ENCODE measurements at places on chromosomes 3 and 15.
A peak's percentile ranks its signal among the peaks of the same experiment; 100 is the strongest.

DNA sequence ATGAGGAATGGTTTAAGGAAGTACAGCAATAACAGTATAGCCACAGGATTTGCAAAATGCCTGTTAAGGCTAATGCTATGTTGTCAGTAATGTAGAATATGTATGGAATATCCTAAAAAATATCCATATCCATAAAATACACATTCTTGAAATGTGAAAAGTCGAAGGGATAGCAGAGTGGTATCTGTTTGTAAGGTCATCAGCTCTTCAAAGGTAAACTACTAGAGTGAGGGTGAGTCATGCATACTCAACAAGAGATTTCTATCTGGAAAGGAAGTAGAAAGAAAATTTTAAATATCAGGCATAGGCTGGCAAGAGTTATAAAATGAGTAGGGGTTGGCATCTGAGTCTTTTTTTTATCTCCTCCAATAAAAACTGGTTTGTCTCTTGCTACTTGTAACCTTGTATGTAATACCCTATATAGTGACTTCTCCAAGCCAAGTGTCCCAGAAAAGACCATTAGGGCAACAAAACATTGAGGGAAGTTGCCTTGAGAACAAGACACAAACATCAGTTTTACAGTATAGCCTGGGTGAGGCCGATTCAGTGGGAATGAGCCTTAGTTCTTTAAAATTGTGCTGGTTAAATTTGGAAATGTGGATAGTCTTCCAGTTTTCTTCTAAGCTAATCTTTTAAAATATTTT, 103.1 kb downstream of the SPATA16 start:
- no peak for DNase-seq

- no peak for DNase-seq
These were observed 2.4 kb downstream of the DMXL2 start for GRCh38 chr15:51620122-51620521.

GRCh38 chr3:151675858-151676615, 57.7 kb upstream of the AADACL2 start:
- DNase-seq, result no peak

DNA sequence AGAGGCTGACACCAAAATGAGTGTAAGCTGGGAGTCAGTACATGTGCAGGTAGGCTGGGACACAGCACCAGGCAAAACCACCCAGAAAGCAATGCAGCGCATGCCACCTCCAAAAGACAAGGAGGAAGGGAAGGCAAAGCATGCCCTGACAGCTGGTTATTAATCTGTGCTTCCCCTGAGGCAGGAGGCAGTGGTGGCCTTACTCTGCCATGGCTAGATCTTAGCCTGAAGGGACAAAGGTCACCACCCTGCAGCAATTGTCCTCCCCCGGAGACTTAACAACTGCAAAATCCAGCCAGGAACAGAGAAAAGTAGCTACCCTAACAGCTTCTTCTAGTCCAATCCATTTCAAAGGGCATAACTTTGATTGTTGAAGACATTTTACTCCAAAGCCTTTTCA, 73.7 kb downstream of the PLD1 start:
- DNase-seq, result no peak

DNA sequence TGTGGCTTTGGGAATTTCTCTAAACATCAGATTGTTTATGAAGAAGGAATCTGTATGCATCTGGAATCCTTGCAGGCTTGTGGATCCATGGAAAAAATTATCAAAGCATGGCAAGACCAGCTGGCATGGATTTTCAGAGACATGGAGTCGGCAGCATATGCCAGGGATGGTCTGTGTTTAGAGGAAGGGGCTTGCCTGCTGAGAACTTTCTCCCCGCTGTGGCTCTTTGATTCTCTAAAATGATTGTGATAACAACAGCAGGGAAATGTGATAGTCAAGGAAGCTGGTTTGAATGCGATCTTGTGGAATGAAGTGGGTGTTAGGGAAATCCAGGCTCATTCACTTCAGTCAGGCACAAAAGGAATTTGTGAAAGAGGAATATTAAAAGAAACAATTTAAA, 245.7 kb upstream of the THRB start:
- peak; percentile 81 for DNase-seq

DNA sequence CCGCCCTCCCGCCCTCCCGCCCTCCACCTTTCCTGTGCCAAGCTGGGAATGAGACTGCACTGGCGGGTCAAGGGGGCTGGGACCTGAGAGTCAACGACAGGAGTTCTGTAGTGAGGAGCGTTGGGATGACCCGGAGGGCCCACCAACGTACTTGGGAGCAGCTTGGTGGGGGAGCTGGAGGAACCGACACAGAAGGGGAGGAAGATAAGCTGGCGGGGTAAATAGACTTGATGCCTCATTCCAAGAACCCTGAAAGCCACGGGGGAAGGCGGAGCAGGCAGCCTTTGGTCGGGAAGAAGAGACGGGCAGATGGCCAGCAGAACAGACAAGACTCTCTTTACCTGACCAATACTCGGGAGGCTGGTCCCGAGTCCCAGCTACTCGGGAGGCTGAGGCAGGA, 277 bp downstream of the FMN1 start:
- peak; percentile 61 for DNase-seq

DNA sequence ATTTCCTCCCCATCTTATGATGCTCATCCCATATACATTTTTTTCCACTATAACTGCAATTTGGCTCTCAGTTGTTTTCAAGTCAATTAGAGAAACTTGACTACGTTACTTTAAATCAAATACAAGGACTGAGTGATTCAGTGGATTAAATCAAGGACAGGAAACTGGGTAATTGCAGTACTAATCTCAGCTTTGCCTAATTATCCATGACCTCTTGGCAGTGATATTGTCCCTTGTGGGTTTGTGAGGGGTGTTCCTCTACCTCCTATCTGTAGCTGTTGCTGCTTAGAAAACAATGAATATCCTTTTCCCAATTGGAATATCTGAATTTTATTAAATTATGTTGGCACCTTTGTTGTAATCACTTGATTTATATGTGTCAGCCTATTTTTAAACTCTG, 79.4 kb downstream of the ZPLD1 start:
- DNase-seq, result peak; percentile 77
